ENCODE measurements at places on chromosomes 5 and 9.
A peak's percentile ranks its signal among the peaks of the same experiment; 100 is the strongest.

DNA sequence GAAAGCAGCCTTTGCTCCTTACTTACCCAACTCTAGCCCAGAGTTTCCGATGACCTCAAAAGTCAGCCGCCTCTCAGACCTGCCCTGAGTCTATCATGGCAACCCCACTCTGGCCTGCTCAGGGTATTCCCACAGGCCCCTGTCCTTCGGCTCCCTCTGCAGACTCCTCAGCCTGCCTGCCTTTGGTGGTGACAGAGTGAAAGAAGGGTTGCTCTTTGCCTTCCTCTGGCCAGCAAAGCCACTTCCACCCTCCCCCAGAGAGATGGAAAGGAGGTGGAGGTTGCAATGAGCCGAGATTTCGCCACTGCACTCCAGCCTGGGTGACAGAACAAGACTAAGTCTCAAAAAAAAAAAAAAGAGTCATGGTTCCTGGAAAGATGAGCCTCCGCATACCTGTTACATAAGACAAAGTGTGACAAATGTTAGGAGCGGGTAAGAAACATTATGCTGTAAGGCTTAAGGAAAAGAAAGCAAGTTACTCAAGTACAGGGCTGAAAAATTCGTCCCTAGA is 2.3 kb upstream of the SMIM33 start:
- DNase-seq: no peak

DNA sequence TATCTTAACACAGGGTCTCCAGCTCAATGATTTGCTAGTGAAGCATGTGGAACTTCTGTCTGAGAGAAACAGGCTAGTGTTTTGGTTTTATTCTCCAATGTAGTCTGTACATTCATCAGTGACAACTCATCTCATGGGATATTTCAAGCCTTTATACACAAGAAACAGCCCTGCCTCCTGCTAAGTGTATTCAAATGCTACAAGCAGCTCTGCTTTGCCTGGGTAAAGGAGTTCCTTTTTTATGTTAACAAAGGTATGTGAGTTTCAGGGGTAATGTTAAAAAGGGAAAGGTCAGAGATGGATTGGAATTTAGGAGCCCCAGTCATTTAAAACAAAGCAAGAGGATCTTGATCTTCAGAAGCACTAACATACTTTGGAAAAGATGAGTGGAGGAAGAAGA is 498.7 kb downstream of the ISL1 start:
- no peak for DNase-seq

GRCh38 chr5:119398727-119399466 is 43.1 kb downstream of the TNFAIP8 start:
- DNase-seq: no peak

DNA sequence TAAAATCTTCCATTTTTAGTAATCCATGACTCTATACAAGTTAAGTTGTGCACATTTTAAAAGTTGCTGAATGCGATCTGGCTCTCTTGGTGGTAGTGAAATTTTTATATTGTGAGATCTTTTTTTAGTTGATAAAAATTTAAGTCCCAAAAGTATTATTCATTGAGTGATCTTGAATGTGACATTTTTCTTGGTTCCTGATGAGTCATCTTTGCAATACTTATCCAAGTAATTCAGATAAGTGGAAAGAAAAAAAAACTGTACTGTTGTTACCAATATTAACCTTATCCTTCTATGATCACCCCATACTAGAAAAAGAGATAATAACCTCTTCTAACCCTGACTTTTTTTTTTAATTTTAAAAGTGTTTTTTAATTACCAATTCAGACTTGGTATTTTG is 601.3 kb downstream of the PSAT1 start:
- DNase-seq: no peak

GRCh38 chr5:150461231-150461630 is 11.7 kb upstream of the RPS14 start:
- no peak for DNase-seq

GRCh38 chr5:160064995-160065614 is 54.1 kb downstream of the PWWP2A start:
- DNase-seq: no peak

GRCh38 chr5:122439645-122440044 is 127.6 kb downstream of the SNCAIP start:
- no peak for DNase-seq

DNA sequence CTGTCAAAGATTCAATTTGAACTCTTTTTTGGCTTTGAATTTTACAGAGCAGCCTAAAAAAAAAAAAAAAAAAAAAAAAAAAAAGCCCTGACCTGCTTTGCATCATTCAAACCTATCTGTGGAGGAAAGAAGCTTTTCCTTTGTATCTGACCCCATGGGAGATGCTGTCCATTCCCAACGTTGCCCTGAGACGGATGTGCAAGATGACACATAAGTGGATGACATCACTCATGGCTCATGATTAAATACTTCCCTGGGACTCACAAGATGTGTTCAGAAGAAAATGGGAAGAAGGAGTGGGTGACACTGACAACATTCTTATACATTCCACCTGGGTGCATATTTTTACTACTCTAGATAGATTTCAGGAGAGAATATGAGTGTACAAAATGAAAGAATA is 245.7 kb upstream of the ELAVL2 start:
- DNase-seq: peak; percentile 7

- no peak for DNase-seq
Observed at GRCh38 chr5:132428484-132429462, 59.3 kb downstream of the SLC22A5 start.

DNA sequence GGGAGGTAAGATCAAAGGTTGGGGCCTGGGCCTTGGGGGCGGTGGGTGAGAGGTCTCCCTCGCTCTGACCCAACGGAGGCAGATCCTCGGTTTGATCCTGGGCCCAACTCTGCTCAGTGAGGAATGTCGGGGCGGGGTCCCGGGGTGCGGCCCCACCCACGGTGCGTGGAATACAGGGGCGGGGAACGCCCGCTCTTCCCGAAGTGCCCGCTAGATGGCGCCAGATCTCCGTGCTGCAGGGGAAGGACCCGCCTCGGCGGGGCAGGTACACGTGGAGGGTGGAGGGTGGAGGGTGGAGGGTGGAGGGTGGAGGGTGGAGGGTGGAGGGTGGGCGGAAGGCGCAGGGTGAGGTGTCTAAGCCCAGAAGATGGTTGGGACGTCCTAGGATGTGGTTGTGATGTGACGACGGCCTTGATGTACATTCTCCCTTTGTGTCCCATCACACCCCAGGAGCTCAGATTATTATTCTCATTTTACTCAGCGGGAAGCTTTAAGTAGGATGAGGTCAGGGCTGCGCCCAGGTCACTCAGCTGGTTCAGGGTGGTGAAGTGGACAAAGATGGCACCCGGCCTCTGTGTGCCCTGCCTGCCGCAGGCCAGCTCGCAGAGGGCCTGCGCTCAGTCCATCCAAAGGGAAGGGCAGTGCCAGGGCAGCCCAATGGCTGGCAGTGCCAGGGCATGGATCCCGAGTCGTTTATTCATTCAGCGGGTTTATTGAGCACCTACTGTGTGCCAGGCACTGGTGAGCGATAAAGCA is 9.4 kb upstream of the RPS14 start:
- DNase-seq: peak; percentile 73

DNA sequence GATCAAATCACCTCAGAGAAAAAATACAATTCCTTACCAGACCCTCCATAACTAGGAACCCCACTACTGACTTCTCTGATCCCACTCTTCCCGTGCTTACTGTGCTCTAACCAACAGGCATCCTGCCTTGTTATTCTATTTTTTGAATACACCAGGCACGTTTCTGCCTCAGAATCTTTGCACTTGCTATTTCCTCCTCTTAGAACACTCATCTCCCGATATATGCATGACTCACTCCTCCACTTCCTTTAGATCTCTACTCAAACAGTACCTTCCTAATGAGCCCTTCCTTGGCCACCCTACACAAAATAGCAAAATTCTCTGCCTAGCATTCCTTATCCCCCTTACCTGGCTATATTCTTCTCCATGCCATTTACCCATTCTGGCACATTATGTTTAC is 43.9 kb downstream of the MAPKAP1 start:
- no peak for DNase-seq

DNA sequence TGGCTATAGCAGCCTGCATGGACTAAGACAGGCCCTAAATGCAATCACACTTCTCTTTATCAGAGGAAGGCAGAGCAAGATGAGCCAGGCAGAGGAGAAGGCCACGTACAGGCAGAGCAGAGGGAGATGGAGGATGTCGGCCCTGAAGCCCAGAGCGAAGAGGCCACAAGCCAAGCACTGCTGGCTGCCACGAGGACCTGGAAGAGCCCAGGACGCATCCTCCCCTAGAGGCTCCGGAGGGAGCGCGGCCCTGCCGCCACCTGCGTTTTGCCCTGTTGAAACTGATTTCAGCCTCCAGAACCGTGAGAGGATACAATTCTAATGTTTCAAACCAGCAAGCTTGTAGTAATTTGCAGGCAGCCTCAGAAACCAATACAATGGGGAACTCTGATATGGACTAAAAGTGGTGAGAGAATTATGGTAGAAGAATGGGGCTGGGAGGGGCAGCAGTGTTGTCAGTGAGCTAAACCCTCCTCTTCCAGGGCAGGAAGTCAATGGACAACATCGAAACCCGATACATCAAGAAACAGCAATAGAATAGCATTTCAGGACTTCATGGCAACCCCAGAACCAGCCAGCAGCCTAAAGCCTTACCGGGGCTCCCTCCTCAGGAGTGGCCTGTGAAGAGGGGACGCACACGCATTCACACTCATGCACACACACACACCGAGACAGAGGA is 32.6 kb downstream of the ADAMTS2 start:
- DNase-seq: no peak

GRCh38 chr5:149803641-149804468 is 73.7 kb downstream of the PPARGC1B start:
- DNase-seq: peak; percentile 69

DNA sequence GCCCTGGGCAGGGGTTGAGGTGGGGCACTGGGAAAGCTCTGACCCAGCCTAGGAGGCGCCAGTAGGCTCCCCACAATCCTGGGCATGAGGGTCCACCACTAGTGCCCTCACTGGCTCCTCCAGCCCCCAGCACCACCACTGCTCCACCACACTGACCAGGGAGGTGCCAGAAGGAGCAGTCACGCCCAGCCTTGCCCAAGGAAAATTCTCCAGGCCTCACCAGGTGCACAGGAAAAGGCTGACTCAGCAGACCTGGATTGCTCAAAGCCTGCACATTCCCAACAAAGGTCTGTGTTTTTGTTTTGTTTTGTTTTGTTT is 62.9 kb downstream of the ZNF354C start:
- no peak for DNase-seq

DNA sequence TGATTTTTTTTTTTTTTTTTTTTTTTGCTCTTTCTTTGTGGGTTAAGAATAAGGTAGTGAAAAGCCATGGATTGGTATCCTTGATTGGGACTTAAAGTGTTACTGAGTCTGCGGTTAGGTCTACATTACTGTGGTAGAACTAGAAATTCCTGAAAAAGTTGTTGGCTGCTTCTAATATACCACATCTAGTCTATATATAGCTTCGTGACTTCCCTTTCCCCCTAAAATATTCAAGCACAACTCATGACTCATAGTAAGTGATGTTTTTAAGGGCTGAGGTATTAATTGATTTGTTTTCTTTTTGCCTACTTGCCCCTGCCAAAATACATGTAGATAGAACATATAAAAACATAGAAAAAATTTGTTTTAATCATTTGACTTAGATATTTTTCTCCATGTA is 247.6 kb downstream of the TMEM232 start:
- DNase-seq: no peak
